Vagina (tissue), 2 donors: ENCODE measurements at places on chromosomes 1 and 21.

DNA sequence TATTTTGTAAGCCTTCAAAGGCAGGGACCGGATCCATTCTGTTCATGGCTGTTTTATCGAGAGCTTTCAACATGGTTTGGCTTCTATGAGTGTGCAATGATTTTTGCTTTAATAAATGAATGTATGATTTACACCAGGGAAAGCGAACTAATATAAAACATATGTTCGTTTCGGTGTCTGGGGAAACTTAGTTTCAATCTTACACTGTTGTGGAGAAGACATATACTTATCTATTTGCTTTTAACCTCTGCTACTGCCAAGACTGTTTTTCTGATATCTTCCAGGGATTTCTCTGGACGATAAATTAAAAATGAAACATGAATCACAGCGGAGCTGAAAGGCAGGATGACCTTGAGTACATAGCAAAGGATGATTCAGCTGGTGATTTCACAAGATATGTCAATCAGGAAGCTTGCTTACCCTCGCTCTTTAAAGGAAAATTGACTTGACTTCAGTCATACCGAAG is 14.7 kb upstream of the CYYR1 start:
- no peak for DNase-seq

DNA sequence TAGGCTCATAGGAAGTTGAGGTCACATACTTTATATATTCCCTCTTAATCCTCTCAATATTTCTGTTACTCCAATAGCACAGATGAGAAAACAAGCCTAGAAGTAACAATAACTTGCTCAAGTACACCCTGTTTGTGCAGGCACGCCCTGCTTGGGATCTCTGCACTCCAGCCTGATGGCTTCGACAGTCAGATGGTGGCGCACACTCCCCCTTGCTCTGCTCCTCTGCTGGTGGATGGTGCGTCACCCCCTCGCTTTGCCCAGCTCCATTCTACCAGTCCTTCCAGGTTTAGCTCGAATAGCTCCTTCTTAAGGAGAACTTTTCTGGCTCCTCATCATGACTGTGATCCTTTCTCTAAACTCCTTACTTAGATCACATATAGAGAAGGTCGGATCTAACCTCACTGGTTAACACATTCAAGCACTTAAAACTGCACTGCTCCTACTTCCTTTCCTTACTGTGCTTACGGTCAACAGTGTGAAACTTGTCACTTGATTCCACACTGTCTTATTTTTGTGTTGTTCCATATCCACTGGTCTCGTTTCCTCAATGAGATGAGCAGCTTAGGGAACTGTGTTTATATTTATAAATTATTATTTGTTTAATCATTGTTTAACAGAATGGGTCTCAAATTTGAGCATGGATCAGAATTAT is 3.0 kb downstream of the TSPAN2 start:
- no peak for DNase-seq

DNA sequence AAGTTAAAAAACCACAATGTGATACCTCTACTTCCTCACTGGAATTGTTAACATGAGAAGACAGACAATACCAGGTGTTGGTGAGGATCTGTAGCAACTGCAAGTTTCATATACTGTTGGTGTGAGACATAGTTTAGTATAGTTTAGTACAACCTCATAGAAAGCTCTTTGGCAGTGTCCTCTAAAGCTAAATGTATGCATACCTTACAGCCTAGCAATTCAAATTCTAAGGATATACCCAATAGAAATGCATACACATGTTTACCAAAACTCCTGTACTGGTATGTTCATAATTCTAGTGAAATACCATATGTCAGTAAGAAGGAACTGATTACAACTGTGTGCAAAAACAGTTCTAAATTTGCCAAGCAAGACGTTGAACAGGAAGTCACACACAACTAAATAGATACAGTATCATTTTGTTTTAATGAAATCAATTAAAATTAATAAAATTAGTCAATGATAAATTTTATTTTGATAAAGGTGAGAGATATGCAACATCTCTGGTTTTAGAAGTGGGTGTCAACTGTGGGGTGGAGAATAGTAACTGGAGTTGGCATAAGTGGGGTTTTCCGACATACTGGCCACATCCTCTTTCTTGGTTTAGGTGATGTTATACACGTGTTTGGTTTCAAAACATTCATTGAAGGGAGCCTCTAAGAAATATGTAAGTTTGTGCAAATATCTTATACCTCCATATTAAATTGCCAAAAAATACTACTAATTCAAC is 450.7 kb downstream of the PTPRC start:
- no peak for DNase-seq

- no peak for DNase-seq
These were observed 33.7 kb downstream of the PRDM15 start for GRCh38 chr21:41845310-41846032.

DNA sequence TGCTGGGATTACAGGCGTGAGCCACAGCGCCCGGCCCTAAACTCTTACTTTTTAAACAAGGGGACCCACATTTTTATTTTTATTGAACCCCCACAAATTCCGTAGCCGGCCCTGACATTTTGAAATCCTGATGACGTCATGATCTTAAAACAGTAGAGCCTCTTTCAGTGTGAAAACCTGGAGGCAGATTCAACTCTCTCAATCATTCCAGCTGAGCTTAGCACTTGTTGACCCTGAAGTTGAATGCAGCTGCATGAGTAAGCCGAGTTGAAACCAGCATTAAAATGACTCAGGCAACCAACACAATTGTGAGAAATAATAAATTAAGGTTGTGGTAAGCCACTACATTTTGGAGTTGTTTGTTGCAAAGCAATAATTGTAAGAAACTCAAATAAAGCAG is 93.9 kb upstream of the ADGRL4 start:
- DNase-seq, result no peak

GRCh38 chr1:238252033-238252802 is 361.5 kb upstream of the ZP4 start:
- no peak for DNase-seq

DNA sequence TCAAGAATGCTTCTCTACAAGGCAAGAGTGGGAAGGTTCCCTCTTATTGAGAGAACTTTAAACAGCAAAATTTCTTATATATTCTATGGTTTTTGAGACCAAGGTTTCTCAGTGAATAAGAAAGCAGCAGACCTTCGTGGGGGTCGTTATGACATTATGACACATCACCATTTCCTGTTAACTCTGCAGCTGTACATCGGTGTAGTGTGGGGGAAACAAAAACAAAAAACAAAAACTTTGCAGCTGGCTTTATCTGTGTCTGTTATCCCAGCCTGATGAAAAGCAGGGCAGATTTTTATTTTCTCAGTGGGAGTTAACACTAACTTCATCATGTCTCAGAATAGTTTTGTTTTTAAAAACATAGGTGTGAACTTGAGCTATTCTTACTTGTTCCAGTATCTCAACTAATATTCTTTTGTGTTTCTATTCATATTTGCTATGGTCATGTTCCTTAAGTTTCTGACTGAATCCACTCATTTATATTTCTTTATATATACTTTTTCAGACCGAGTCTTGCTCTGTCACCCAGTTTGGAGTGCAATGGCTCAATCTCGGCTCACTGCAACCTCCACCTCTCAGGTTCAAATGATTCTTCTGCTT is 2.1 kb downstream of the SDE2 start:
- DNase-seq, result no peak
